ENCODE measurements at places on chromosomes 2 and 18.
A peak's percentile ranks its signal among the peaks of the same experiment; 100 is the strongest.

DNA sequence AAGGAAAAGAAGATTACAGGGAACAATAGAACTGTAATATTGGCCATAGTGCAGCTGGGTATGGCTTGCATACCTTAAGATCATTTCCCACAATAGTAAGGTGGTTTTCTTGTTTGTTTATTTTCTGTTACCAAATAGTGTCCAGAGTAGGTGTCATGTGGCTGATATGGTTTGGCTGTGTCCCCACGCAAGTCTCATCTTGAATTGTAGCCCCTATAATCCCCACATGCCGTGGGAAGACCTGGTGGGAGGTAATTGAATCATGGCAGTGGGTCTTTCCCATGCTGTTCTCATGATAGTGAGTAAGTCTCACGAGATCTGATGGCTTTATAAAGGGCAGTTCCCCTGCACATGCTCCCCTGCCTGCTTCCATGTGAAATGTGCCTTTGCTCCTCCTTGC, 190.1 kb downstream of the ICOS start:
- no peak for DNase-seq

DNA sequence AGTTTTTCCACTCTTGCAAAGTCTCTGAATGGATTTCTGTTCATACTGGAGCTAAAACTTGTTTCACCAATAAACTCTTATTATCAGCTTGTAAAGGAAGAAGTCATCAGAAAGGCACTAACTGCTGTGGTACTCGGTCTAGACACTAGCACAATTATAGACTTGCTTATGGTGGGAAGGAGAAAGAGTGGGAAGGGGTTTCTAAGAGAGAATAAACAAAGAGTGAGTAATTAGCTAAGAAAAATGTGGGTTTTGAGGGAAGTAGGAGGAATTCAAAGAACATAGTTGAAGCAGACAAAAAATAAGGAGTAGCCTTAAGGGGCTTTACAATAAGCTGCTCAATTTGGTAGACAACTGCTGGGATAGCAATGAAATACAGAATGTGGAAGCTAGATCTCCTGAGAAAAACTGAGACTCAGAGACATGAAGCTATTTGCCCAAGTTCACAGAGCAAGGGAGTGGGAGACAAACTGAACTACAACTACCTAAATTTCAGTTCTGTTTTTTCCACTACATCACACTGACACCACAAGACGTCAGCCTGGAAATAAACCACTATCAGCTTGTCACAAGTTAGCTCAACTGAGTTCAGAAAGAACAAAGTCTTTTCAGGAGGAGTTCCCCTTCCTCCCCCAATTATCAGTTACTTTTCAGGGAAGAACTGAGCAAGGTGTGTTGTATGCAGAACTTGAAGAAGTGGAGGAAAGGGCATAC, 59.7 kb downstream of the MAP4K3 start:
- no peak for DNase-seq

- no peak for DNase-seq
These were observed 92.8 kb upstream of the TTC39C start for GRCh38 chr18:23921716-23922285.

- DNase-seq = no peak
These were observed 73.3 kb downstream of the TXNL1 start for GRCh38 chr18:56565046-56565445.

DNA sequence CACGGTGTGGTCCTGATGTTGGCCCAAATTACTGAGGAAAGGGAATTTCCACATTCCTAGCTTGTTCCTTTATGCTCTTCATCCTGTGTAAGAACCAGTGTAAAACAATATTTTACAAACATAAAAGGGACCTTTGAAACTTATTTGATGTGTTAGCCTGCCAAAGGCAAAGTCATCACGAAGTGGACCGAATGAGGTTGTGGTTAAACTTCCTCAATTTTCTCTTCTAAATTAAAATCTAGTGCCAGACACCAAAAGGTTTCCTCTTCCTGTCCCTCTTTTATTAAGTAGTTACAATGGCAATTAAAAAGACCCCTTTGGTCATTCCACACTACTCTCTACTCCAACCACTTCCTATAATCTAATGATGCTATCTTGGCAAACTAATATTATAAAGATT, 279.8 kb downstream of the AFF3 start:
- no peak for DNase-seq

GRCh38 chr2:238064376-238064775, 3.6 kb downstream of the SCLY start:
- peak; percentile 8 for DNase-seq

DNA sequence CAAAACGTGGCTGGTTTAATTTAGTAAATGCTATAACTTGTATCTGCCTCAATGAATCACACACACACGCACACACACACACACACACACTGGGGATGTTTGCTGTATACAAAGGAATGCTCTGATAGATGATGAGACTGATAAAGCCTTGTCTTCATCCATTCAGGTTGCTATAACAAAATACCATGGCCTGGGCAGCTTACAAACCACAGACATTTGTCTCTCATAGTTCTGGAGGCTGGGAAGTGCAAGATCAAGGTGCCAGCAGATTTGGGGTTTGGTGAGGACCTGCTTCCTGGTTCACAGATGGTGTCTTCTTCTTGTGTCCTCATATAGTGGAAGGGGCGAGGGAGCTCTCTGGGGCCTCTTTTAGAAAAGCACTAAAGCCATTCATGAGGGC, 149.5 kb upstream of the HDAC4 start:
- no peak for DNase-seq

DNA sequence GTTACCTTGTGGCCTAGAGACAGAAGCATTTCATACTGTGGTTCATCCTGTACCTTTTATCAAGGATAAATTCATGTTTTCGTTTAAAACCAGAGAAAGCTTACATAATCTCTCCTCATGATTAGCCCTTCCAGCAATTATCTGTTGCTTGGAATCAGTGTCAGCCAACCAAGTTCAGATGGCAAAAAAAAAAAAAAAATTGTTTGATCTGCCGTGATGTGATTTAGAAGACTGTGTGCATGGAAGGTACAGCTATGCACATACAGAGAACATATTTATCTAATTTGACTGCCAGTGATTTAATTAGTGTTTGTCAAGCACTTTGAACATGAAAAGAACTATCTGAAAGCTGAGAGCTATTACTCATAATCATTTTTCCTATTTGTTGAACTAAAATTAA, 180.9 kb downstream of the ZEB2 start:
- no peak for DNase-seq

- no peak for DNase-seq
These were observed 205.3 kb upstream of the CDH20 start for GRCh38 chr18:61127714-61128467.

DNA sequence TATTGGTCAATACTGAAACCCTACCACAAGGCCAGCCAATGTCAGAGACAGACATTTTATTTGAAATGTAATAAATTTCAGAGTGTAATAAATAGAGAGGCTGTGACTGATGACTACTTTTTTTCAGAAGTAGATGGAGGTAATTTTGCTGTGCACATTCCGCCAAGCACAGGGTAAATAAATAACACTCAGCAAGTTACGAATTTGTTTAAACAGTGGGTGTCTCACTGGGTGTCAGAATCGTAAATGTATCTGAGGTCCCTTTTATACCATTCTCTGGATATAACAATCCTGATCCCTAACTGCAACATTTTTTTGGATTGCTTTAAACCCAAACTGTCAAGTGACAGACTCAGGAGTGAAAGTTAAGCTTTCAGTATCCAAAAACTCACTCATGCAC, 74.1 kb downstream of the GATA6 start:
- DNase-seq = no peak

DNA sequence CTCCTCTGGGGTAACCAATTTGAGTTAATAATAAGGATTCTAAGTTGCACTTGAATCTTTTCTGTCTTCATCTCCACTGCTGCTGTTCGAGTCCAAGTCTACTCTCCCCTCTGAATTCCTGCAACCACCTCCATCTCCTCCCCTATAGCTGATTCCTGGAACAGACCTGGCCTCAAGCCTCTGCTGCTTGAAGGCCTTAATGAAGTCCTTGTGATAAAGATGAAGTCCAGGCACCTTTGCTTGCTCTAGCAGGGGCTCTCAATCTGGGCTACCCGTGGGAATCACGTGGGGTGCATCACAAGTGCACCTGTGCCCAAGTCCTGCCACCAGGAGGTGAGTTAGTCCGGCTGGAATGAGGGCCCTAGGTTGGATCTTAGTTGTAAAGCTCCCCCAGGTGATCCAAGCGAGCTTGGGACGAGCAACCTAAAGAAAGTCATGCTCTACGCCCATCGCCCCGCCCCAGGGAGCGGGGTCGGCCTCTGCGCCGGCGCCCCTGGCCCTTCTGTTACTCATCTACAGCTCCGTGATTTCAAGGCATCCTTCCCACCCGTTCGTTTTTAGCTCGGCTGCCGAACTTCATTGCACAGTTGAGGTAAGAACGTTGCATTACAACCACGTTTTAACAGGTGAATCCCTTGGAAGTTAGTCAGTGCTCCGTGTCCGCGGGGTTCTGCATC, 905 bp upstream of the IAH1 start:
- peak; percentile 62 for DNase-seq

GRCh38 chr2:24490181-24490689, 819 bp upstream of the NCOA1 start:
- peak; percentile 28 for DNase-seq

DNA sequence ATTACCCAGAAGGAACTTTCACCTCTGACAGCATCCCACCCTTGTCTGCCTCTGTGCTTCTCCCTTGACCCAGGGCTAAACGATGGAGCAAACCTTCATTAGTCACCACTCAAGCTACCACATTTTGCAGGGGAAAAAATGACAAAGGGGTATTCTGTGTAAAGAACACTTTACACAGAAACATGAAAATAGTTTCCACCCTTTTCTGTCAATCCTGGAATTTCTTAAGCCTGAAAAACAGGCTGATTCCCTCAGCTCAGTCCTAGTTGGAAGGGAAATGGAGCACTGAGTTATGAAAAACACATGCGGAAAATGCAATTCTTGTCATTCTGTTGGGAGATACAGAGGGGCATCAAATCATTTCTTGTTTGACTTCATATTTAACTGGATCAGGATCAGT, 175.0 kb upstream of the HNRNPA3 start:
- DNase-seq = no peak

DNA sequence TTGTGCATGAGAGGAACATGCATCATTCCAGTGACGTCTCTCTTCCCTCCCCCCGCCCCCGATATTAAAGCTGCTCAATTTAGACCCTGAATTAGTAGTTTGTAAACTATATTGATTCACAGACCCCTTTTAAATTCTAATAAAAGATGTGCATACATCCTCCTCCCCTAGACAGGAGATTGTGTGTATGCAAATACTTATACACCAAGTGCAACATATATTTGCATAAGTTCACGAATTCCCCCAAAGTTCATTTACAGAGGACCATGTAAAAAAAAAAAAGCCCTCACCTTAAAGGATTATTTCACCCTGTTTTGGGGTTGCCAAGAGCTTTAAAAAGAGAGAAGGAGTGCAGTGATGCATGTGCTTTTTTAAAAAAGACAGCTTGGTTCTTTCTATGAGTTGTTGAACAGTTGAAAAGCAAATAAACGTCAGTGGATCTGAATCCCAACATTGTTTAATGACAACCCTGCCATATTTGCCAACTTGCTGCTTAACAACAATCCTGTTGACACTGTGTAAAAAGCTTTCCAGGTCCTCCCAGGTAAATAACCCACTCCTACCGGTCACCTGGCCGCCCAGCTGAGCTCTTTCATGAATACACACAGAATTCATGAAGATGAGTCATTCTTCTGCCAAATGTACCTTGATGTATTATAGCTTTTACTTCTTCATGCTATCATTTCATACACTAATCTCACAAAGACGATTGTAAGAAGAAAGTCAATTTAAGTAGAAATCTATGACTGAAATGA, 211.5 kb downstream of the IKZF2 start:
- peak; percentile 41 for DNase-seq

DNA sequence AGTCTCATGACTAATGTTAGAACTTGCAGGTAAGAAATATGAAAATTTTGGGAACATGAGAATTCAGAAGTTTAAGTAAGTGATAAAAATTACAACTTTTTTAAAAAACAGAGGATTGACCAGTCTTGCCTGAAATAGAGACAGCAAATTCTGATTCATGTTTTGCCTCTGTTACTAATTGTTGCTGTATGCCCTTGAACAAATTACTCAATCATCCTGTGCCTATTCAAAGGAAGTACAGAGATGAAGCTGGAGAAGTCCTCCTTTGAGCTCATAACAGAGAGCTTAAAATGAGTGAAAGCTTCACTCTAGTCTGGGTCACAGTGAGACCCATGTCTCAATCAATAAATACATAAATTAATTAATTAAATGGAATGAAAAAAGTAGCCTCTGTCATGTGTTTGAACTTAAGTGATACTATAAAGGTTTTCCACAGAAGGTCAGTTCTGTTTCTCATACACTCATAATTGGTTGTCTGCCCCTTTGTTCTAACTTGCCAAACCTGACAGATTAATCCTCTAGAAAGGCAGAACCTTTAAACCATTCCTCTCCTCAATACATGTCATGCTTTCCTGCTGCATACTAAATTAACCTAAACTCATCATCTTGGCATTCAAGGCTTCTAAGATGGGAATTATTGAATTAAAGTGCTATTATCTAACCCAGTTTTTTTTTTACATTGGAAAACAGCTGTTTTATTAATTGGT, 374.6 kb upstream of the LRATD1 start:
- no peak for DNase-seq

- no peak for DNase-seq
These were observed 37.2 kb downstream of the CREG2 start for GRCh38 chr2:101349893-101350662.

DNA sequence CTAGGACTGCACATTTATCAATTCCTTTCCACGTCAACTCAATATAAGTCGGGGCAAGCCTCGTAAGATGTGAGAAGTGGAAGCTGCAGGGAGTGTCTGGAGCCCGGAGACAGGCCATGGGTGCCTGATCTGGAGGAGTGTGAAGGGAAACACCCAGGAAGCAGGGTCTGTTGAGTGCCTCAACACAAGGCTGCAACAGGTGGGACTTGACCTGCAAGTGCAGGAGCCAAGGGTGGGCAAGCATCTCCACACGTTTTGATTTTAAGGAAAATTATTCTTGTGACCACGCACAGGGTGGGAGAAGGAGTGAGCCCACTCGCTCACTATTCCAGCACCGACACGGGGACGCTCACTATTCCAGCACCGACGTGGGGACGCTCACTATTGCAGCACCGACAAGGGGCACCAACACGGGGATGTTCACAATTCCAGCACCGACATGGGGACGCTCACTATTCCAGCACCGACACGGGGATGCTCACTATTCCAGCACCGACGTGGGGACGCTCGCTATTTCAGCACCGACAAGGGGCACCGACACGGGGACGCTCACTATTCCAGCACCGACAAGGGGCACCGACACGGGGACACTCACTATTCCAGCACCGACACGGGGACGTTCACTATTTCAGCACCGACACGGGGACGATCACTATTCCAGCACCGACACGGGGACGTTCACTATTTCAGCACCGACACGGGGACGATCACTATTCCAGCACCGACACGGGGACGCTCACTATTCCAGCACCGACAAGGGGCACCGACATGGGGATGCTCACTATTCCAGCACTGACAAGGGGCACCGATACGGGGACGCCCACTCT, 197.3 kb downstream of the EIPR1 start:
- no peak for DNase-seq

- DNase-seq = no peak
These were observed 8.2 kb downstream of the TWIST2 start for GRCh38 chr2:238855891-238856580.
